Suppressor macrophage treated with lipopolysaccharide for 1 hour (primary cell): ENCODE measurements at places on chromosomes 1 and 21.

GRCh38 chr1:55706397-55706796 is 491.2 kb upstream of the USP24 start:
- DNase-seq, result no peak

- no peak for DNase-seq
Measured at GRCh38 chr1:19202396-19202795, 7.7 kb downstream of the UBR4 start.

DNA sequence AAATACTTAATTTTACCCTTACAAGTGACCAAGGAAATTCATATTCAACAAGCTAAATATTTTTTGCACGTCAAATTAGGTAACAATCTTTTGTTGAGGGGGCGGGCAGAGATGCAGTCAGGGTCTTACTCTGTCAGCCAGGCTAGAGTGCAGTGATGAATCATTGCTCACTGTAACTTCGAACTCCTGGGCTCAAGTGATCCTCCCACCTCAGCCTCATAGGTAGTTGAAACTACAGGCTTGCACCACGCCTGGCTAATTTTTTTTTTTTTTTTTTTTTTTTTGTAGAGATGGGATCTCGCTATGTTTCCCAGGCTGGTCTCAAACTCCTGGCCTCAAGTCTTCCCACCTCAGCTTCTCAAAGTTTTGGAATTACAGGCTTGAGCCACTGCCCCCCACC is 26.5 kb downstream of the PHTF1 start:
- no peak for DNase-seq

DNA sequence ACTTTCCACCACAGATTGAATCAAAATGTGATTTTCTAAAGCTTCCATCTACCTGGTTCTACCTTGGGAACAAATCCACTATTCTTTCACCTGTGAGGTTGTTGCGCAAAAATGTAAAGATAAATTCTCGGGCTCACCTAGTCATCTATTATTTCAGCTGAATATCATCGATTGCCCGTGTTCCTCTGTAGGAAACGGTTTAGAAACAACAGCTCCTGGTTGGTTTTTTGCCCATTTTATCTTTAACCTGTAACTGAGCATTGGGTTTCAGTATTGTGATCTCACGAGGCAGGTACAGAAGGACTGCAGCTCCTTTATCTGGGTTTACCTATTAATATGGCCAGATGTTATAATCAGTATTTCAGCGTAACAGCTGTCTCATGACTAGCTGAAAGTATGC is 52.9 kb upstream of the LRRC8C start:
- DNase-seq, result no peak
